ENCODE measurements at places on chromosomes 4 and X. TPM values are rescaled to one million over a fixed set of nuclear protein-coding genes. Genes with fewer than 3 reads are reported as not detected.

BCORL1 gene
- total RNA-seq = 1.0 TPM

BTK gene
- not detected for total RNA-seq

UGT2B15 gene
- not detected for total RNA-seq

RAB40A gene
- 0.21 TPM for total RNA-seq

MBNL3 gene
- 10.2 TPM for total RNA-seq

VAMP7 gene
- total RNA-seq = 29.2 TPM

EXOC1L gene
- not detected for total RNA-seq

TCEAL3 gene
- 5.5 TPM for total RNA-seq

BEX2 gene
- 65.6 TPM for total RNA-seq

RNF212 gene
- 0.71 TPM for total RNA-seq

KLHL4 gene
- total RNA-seq = 0.64 TPM

CASP6 gene
- total RNA-seq = 28.4 TPM

TIGD4 gene
- under 0.01 TPM for total RNA-seq

PROM1 gene
- total RNA-seq = 0.34 TPM

HAUS7 gene
- total RNA-seq = 8.2 TPM

NOP14 gene
- total RNA-seq = 57.4 TPM

TEX28 gene
- not detected for total RNA-seq

PRR32 gene
- not detected for total RNA-seq

AFF2 gene
- total RNA-seq = 0.14 TPM

CCKAR gene
- total RNA-seq = not detected

SPACA5 gene
- total RNA-seq = not detected

SLC10A6 gene
- total RNA-seq = 41.0 TPM

KCND1 gene
- total RNA-seq = 0.93 TPM

PLAC1 gene
- 2.3 TPM for total RNA-seq

CHM gene
- 25.0 TPM for total RNA-seq

ENPEP gene
- 0.34 TPM for total RNA-seq

ANKRD50 gene
- 46.6 TPM for total RNA-seq

SMAD1 gene
- total RNA-seq = 32.0 TPM

TLR8 gene
- not detected for total RNA-seq

TDO2 gene
- under 0.01 TPM for total RNA-seq

CSAG1 gene
- not detected for total RNA-seq

ZNF157 gene
- total RNA-seq = 0.07 TPM

OPN1MW2 gene
- total RNA-seq = not detected

PCDH19 gene
- 0.21 TPM for total RNA-seq

ADAM29 gene
- not detected for total RNA-seq

PCDH10 gene
- under 0.01 TPM for total RNA-seq

NXF2 gene
- total RNA-seq = not detected

AR gene
- total RNA-seq = not detected

PRDM8 gene
- 0.36 TPM for total RNA-seq

CCDC149 gene
- 10.6 TPM for total RNA-seq

GBA3 gene
- total RNA-seq = not detected

PHOX2B gene
- total RNA-seq = not detected

ADH1C gene
- 0.21 TPM for total RNA-seq

CENPVL2 gene
- not detected for total RNA-seq

GLRA3 gene
- total RNA-seq = not detected

GLRB gene
- total RNA-seq = 6.2 TPM

ENPP6 gene
- not detected for total RNA-seq

MMRN1 gene
- under 0.01 TPM for total RNA-seq

CSAG2 gene
- total RNA-seq = not detected

PNMA3 gene
- not detected for total RNA-seq

SHROOM4 gene
- 2.8 TPM for total RNA-seq

ZCCHC18 gene
- not detected for total RNA-seq

LANCL3 gene
- 1.1 TPM for total RNA-seq

FABP2 gene
- total RNA-seq = not detected

MGAT4D gene
- not detected for total RNA-seq

CXCR3 gene
- total RNA-seq = not detected

MAP3K15 gene
- not detected for total RNA-seq
